Panc1 (cell line): ENCODE measurements at places on chromosomes 6 and 20. TPM values are rescaled to one million over a fixed set of nuclear protein-coding genes. Genes with fewer than 3 reads are reported as not detected.

CYP21A2 gene
- 1.1 TPM for total RNA-seq

RGS17 gene
- total RNA-seq, result 8.7 TPM

MCCD1 gene
- not detected for total RNA-seq

C20orf141 gene
- total RNA-seq, result not detected

GRCh38 chr6:91442342-91442741, 855.5 kb upstream of the MAP3K7 start:
- no peak for DNase-seq

DNA sequence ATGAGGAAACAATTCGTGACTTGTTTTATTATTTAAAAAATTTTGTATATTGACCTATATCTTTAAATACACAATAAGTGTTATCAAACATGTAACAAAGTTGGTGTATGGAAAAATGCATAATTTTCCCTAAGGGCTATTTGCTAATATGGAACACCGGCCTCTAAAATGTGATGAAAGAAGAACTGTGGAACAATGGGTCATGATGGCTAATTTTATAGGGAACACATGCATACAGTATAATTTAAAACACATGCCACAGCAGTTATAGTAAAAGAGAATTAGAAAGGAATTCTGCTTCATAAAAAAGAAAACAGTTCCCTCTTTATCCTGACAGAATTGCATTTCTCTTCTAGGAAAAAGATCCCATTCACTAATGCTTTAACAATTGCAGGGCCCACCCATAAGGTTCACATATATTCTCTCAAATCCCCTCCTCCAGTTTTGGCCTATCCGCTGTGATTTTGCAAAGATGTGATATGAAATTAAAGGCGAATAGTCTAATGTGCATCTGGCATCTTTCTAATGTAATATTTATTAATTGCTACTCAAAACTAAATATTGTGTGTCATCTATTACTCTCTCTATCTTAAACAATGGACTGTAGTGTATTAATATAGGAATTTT, 628.1 kb upstream of the CITED2 start:
- DNase-seq, result no peak

GRCh38 chr6:41430875-41431274, 95.5 kb downstream of the NCR2 start:
- no peak for DNase-seq

DNA sequence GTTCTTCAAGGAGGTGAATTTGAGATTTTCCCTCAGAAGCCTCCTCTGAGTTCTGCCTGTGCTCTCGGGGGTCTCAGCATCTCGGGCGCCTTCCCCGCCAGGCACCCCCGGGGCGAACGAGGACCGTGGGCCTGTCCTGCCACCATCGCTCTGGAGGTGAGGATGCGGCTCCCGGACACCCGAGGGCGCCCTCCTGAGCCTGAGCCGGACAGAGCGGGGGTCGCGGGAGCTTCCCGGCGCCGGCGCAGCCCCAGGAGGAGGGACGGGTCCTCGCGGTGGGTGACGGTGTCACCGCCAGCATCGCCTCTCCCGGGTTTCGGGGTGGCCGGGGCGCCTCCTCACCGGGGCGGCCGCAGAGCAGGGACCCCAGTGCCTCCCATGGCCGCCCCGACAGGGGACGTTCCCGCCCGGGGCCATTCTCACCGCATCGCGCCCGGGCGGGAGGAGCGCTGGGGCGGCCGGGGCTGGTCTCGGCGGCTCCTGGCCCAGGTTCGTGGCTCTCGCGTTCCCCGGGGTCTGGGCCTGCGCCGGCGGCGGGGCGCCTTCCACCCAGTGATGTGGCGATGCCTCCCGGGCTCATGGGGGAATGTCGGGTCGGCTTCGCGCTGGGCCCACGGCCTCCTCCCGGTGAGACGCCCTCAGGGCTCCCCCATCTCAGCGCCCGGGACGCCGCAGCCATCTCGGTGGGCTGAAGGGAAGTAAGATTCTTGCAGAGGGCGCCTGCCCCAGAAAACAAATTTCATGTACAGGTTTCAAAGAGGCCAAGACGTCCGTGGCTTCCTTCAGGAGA, 210.5 kb downstream of the ERMARD start:
- DNase-seq, result no peak

GRCh38 chr20:58741384-58741783, 48.8 kb downstream of the NPEPL1 start:
- DNase-seq, result no peak

GRCh38 chr20:51206032-51206662, 183.2 kb upstream of the KCNG1 start:
- DNase-seq, result no peak

- peak; percentile 36 for DNase-seq
Measured at GRCh38 chr6:87393026-87393622, 14.6 kb upstream of the CFAP206 start.

GRCh38 chr6:92922216-92922806, 497.0 kb downstream of the EPHA7 start:
- no peak for DNase-seq

- DNase-seq, result no peak
Measured at GRCh38 chr6:146803601-146804000, 204.8 kb downstream of the ADGB start.

- DNase-seq, result no peak
Measured at GRCh38 chr6:32212076-32212760, 11.6 kb downstream of the NOTCH4 start.

DNA sequence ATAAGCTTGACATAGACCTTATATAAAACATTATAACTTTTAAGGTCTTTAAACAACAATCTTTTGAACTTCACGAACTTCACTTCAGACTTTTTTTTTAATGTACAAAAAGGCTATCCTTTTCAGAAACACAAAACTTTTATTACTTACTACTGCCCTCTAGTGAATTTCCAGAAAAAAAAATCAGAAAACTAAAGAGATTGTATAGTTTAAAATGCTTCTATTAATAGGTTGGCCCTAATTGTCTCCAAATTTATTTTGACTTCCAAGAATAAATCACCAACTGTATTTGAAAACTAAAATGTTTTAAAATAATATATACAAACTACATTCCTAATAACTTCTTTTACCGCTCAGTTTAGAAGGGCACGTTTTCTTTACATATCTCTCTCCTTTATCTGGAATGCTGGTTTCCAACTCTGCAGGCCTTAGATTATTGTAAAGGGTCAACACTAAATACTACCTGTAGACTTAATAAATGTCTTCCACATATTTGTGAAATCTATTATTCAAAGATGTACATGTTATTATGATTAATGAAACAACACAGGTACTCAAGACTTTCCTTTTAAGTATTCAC, 66.8 kb downstream of the LMBRD1 start:
- peak; percentile 4 for DNase-seq

GRCh38 chr6:34664256-34664971, 32.2 kb downstream of the ILRUN start:
- no peak for DNase-seq
